ENCODE measurements at places on chromosomes 2 and 18. TPM values are rescaled to one million over a fixed set of nuclear protein-coding genes. Genes with fewer than 3 reads are reported as not detected.

Gene CHRND
- total RNA-seq = not detected

Gene IL36G
- total RNA-seq = not detected

Gene IL37
- total RNA-seq = not detected

Gene CENPA
- 7.7 TPM for total RNA-seq

Gene DUSP2
- total RNA-seq = 2.3 TPM

Gene C2orf78
- not detected for total RNA-seq

Gene TUBB8B
- total RNA-seq = not detected

Gene BCL11A
- total RNA-seq = 0.37 TPM

Gene DNAJC5G
- total RNA-seq = not detected

Gene SERPINB13
- not detected for total RNA-seq

Gene OR6B2
- not detected for total RNA-seq

Gene DDX18
- total RNA-seq = 57.7 TPM

Gene EGR4
- not detected for total RNA-seq
